ENCODE measurements at places on chromosomes 11 and 22.

DNA sequence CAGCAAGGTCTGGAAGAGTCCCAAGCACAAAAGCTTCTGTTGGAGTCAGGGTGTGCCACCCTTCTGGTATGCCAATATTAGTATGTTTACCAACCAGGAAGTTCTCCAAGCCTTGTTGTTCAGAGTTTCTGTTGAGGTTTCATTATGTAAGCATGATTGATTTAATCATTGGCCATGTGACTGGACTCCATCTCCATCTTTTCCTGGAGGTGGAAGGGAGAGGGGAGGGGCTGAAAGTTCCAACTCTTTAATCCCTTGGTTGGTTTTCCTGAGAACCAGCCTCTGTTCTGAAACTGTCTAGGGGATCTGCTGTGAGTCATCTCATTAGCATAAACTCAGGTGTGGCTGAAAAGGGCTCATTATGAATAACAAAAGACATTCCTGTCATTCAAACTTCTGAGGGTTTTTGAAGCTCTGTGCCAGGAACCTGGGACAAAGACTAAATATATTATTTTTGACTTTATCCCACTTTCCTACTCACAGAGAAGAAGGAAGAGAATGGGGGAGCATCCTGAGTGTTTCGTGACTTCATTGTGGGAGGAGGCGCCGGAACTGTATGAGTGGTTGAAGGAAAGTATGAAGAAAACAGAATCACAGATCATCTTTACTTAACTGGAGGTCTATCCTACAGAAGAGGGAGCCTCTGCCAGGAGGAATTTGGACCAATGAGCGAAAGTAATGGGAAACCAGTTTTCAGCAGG lies 138.2 kb downstream of the NECTIN1 start:
- no peak for DNase-seq

DNA sequence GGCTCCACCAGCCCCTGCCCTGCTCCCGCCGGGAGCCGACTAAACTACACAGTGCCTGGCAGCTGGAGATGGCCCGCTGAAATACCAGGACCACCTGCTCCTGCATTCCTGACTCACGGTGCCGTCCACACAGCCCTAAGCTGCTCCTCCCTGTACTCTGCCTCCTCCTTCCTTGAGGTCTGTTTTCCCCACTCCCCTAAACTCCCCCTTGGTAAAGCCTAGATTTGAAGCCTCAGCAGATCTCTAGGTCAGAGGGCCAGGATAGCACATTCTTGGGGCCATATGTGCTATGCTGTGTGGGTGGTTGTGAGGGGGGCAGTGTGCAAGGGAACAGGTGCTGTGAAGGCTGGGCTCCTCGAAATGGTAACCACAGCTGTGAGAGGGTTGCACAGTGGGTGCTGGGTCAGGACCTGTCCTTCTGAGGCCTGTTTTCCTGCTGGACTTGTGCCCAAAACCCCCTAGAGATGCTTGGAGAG lies 9.7 kb downstream of the LRFN4 start:
- DNase-seq, result no peak

DNA sequence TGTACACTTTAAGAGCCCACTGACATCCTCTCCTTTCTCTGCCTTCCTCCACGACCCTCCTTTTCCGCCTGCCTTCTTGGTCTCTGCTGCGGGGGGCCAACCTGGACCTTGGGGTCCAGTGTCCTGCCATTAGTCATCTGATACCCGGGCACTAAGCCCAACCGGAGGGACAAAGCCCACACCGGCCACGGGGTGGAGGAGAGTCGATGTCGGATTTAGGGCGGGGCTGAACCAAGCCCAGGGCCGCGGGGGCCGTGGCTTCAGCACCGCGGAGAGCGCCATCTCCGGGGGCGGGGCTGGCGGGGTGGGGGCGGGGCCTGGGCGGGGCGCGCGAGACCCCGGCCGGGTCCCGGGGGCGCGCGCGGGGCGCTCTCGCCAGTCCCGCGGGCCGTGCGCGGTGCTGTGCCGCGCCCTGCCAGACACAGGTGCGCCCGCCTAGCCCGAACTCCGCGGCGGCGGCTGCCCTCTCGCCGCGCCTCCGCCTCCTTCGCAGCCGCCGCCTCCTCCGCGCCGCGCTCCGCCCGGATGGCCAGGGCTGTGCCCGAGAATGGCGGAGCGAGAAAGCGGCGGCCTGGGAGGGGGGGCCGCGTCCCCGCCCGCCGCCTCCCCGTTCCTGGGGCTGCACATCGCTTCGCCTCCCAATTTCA lies at the start of gene MAPK8IP1:
Gene MAPK8IP1 (plus strand): TSS at position 378 of the 647 bp plus-strand sequence. CDS start 170 bp downstream, at position 548.
- peak; percentile 22 for DNase-seq

DNA sequence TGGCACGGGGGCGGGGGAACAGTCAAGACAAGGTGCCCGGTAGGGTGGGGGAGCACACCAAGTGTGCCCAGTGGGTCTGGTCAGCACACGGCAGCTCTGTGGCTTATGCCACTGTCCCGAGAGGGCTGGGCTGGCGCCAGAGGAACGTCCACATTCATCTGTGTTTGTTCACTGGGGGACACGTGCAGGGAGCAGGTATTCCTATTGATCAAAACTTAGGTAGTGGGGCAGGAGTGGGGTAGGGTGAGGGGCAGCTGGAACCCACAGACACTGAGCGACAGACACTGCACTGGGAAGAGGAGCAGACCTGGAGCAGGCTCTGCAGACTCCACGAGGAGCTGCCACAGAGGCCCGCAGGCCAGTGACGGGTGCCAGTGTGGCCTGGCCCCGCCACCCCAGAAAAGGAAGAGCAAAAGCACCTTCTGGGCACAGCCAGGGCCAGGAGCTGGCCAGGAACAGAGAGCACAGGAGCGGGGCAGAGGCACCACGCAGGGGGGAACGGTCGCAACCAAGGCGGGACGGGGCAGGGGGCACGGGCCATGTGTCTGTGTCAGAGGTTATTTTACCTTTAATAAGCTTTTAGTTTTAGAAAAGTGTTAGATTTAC lies 2.1 kb upstream of the MOB2 start:
- no peak for DNase-seq

DNA sequence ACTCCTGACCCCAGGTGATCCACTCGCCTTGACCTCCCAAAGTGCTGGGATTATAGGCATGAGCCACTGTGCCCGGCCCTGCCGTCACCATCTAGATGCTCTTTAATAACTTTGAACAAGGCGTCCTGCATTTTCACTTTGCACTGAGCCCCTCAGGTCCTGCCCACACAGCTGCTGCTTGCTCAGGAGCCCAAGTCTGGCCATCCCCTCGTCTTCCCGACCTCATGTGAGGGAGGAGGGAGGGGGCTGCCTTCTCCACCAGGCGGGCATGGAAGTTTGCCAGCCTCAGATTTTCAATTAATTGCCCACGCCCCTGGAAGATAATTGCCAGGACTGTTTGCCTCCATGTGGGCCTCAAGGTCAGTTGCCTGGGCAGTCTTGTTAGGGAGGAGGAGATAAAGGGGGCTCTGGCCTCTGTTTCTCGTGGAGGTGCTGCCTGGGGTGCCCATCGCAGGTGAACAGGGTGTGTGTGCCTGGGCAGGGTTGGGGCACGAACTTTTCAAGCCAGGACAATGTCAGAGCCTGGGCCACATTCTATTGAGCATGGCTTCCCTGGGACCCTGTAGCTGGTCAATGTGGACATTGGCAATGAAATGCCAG lies 27.9 kb upstream of the MYEOV start:
- no peak for DNase-seq

- DNase-seq, result no peak
Observed at GRCh38 chr22:38144025-38144405, 33.5 kb upstream of the BAIAP2L2 start.

- no peak for DNase-seq
Observed at GRCh38 chr22:45231293-45231692, 9.4 kb downstream of the KIAA0930 start.

DNA sequence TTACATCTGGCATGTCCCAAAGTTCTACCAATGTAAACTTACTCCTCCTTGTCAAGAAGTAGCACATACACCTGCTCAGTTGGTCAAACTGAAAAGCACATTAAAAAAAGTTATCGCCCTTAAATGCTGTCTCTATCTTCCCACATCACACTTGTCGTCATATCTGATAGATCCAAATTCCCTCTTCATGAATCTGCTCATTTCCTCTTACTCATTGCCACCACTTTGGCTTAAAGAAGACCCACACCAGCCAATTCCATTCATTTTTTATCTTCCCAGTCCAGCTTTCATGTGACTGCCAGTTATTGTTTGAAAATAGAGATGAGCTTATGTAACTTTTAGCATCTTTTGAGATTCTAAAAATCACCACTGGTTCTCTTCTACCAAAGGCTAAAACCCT lies 305.9 kb upstream of the MTNR1B start:
- no peak for DNase-seq

DNA sequence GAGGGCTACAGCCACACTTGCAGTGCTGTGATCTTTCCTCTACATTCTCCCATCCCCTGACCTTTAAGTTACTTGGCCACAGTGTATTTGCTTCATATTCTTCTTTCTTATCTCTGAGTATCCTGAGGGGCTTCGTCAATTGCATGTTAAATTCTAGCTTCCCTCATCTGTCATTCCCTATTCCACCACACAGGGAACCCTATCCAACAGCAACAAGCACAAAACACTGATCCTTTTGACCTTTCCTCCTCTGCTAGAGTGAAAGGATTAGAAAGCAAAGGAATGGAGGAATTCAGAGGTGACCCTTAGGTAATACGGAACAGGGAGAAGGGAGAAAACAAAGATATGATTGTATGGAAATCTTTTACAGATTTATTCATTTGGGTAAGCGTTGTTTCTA lies 1061.7 kb upstream of the TENM4 start:
- DNase-seq, result no peak

DNA sequence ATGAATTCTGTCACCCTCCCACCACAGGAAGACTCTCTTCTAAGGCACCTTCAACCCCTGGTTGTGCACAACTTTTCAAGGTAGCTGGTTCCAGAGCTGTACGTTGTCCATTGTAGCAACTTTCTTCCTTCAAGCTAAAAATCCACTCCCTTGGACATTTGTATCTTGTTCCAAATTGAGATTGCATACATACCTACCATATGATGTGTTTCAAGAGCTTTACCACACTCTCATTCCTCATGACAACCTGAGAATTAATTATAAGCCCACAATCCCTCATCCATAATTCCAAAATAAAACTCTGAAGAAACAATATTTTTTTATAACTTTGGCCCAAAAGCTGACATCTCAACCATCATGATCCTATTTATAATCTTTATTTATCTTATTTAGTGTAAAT lies 3.0 kb downstream of the OR52W1 start:
- no peak for DNase-seq

GRCh38 chr22:37538590-37539357 lies 19.6 kb upstream of the CARD10 start:
- DNase-seq, result peak; percentile 85

GRCh38 chr11:77752516-77752915 lies 68.0 kb downstream of the RSF1 start:
- DNase-seq, result no peak

DNA sequence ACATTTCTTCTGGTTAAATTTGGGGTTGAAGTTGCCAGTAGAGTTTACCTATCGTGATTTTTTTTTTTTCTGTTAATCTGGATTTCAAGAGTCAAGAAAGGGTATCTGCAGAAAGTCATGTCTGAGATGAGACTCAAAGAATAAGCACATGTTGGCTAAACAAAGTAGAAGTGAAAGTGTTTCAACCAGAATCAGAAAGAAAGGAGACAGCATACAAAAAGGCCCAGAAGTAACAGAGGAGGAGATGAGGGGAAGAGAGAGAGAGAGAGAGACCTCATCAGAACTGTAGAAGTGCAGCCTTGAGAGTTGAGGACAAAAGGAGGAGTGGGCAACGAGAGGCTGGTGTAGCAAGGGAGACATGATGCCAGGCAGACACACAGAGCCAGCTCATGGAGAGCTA lies 54.9 kb downstream of the SVIP start:
- DNase-seq, result no peak

DNA sequence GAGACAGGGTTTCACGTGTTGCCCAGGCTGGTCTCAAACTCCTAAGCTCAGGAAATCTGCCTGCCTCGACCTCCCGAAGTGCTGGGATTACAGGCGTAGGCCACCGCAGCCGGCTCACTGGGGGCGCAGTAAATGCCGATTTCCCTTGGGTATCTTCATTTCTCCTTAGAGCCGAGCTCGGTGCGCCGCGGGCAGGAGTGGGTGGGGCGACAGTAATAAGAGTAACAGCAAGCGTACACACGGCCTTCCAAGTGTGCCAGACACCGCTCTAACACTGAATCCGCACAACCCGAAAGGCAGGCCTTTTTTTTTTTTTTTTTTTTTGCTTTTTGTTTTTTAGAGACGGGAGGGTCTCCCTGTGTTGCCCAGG lies 500 bp upstream of the ADSL start:
- DNase-seq, result no peak

GRCh38 chr22:38699143-38699542 lies 1.6 kb downstream of the JOSD1 start:
- DNase-seq, result no peak

DNA sequence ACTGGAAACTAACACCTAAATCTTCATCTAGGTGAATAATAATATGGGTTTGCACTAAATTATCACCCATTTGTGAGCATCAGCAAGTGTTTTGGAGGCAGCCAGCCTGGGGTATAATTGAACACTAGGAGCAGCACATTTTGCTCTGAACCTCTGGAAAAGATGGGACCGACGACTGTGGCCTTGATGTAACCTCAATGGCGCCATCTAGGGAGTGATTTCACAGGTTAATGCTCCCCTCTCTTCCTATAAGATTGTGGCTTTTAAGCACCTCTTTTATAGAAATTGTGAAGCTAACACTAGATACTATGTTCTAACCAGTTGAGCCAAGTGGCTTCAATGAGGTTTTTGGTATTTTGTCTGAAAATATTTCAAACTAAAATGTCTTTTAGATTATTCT lies 203.7 kb downstream of the NELL1 start:
- peak; percentile 1 for DNase-seq

DNA sequence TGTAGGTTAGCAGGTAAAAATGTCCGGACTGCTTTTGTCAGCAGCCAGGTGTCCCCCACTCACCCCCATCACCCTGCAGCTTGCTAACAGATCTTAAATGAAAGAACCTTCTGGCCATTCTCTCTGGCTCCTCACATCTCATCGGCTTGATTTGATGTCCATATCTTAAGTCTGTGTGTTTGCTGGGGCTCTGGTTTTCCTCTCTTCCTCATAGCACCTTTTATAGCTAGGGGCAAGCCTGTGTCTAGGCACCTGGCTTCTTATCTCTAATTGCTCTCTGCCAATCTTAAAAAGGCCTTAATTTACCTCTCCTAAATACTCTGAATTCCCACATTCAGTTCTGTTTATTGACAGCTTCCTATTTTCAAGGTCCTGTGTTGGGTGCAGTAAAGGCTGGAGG lies 72.0 kb downstream of the ARHGAP42 start:
- no peak for DNase-seq

DNA sequence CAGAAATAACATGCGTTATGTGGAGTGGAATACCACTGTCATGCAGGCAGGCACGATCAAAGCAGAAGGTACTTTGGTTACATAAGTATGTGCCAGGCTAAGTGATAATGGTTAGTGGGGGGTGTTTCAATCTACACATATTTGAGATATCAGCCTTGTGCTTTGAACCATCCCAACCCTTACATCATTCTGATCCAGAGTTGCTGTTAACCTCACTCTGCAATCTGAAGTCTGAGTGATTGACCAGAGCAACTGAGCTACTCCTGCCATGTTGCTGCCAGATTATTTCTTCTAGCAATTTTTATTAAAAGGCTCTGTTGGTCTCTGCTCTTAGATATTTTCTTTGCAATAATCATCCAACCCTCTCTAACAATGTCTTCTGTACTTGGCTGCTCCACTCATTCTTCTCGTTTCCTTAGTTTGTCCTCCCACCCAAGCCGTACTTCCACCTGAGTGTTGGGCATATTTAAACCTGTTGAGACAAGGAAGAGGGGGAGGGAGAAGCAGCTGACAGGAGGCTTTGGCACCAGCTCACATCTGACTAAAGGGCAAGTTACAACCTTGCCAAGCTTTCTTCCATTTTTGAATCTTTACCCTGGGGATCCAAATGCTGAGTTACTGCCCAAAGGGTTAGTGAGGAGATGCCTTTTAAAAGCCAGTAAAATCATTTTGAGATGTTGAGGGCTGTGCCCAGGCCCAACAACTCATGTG lies 114.1 kb upstream of the SESN3 start:
- DNase-seq, result no peak
